ELR (cell line): ENCODE measurements at places on chromosomes 7 and 10.

- DNase-seq = peak; percentile 74
Measured at GRCh38 chr7:12431886-12432556, 28.4 kb upstream of the VWDE start.

DNA sequence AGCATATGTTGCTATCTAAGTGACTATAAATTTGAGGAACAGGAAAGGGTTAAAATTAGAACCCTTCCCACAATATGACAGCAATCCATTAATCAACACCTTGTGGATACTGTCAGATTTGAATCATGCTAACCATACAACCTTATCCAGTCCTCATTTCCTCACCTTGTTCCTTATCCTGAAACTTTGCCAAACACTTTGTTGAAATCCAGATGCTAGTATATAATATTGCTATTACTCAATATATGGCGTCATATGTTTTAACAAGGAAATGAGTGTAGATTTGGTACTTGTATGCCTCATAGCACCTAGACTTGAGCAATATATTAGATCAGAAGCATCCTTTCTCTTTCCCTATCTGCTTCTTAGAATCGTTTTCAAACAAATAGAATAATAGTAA, 66.3 kb upstream of the SLC25A13 start:
- peak; percentile 82 for DNase-seq

GRCh38 chr7:81624650-81625631, 144.9 kb downstream of the HGF start:
- DNase-seq = no peak

DNA sequence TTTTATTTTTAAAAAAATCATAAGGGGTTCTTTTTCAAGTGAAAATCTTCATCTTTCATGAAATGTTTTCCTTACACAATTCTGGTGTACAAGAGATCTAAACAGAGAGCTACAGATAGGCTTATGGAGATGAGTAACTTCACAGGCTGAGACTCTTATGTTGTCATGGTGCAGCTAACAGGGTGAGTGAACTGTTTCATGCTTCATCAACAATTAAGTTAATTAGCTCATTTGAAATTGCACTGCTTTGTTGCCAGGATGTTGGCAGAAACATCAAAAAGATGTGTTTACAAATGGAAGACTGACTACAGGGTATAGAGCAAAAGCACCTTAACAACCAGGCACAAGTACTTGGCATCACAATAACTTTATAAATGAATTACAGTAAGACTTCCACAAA, 230.8 kb downstream of the FOXP2 start:
- DNase-seq = no peak

- peak; percentile 15 for DNase-seq
Measured at GRCh38 chr7:1043552-1044188, 676 bp upstream of the GPR146 start.

GRCh38 chr7:155136619-155137243, 66.6 kb downstream of the HTR5A start:
- DNase-seq = peak; percentile 9
